ENCODE measurements at places on chromosomes 3 and 15.
A peak's percentile ranks its signal among the peaks of the same experiment; 100 is the strongest.

DNA sequence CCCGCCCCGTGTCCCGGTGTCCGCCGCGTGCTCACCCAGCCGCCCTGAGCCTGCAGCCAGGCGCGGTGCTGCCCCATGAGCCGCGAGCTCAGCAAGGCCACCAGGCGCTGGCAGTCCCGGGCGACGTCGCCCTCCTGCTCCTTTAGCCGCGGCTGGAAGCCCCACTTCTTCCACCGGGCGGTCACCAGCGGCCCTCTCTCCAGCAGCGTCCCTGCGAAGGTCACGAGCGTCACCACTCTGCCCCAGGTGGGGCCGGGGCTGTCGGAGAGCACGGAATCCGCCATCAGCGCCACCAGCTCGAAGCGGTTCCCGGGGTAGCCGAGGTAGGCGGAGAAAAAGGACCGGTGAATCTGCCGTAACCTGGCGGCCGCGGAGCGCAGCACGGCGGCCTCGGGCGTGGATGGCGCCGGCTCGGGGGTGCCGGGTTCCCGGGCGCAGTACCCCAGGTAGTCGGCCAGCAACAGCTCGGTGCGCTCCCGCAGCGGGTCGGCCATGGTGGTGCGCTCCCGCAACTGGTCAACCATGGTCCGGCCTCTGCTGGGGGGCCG is 298 bp downstream of the BCL2L10 start:
- no peak for DNase-seq

- no peak for DNase-seq
Measured at GRCh38 chr15:77714023-77714422, 81.3 kb upstream of the LINGO1 start.

- DNase-seq: no peak
Measured at GRCh38 chr15:47194718-47195117, 522.6 kb upstream of the SEMA6D start.

- DNase-seq: no peak
Measured at GRCh38 chr3:167883452-167883851, 147.9 kb downstream of the SERPINI1 start.

- DNase-seq: no peak
Measured at GRCh38 chr15:89150762-89151664, 62.8 kb downstream of the ABHD2 start.

DNA sequence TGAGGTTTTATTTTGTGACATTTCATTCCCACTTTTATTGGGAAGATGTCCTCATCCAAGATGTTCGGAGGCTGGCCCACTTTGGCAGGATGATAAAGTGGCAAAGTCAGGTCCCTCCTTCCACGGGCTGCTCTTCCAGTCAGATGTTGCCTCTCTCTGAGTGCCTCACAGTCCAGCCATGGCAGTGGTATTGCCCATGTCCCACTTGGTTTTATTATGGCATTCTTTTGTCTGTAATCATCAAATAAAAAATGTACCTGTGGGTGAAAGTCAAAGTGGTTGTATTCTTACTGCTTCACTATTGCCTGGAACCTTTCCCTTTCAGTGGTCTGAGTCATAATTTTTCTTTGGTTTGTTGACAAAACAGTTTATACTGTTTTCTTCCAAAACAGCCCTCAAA is 20.2 kb downstream of the ARNT2 start:
- no peak for DNase-seq

DNA sequence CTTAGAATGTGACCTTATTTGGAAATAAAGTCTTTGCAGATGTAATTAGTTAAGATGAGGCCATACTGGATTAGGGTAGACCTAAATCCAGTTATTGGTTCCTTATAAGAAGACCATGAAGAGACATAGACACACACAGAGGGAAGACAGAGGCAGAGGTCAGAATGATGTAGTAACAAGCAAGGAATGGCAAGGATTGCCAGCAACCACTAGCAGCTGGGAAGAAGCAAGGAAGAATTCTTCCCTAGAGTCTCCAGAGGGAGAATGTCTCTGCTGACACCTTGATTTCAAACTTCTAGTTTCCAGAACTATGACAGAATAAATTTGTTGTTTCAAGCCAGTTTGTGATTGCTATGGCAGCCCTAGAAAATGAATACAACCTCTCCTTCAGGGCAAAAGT is 116.7 kb downstream of the WDR76 start:
- no peak for DNase-seq

DNA sequence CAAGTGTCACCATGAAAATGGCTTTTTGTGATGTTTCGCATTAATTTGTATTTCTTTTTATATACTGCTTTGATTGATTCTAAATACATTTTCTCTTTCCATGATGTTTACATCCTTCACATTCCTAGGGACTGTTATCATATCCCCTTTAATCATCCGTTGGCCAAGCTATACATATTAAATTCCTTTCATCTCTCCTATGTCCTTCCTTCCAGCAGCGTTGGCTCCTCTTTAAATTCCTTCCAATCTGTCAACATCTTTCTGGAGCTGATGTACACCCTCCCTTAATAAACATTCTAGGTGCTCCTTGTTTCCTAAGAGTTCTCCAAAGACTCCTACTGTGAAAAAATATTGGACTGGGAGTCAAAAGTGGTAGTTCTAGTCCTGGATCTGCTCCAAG is 87.8 kb downstream of the IGF2BP2 start:
- no peak for DNase-seq

DNA sequence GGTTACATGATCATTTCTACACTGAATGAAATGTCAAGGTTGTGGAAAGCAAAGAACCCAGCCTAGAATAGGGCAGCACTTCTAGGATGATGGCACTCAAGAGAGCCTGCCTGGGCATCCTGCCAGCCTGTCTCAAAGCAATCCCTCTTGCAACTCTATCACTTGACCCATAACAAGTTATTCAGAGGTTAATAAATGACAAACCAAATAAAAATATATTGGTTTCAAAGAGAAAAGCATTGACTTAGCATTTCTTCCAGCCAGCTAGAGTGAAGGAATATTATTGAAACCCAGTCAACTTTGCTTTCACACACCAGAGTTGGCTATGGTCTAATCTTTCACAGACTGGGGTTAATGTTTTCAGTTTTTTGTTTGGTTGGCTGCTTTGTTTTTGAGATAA is 214.6 kb upstream of the UBE2E2 start:
- no peak for DNase-seq

GRCh38 chr3:97464035-97464434 is 300.5 kb upstream of the ARL6 start:
- no peak for DNase-seq

DNA sequence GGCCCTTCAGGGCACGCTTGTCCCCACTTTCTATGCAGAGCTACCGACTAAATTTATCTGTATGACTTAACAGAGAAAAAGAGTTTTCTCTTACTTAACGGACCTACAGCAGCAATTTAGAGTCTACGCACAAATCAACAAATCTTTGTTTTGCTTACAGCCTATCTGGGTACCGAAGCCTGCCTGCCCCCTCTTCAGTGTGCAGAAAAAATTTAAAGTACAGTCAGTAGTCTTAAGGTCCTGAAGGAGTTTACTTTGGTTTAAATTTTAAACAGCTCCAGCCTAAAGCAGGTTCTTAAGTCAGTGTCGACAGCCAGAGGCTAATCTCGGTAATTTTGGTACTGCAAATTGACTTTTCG is 570 bp downstream of the SACM1L start:
- no peak for DNase-seq

DNA sequence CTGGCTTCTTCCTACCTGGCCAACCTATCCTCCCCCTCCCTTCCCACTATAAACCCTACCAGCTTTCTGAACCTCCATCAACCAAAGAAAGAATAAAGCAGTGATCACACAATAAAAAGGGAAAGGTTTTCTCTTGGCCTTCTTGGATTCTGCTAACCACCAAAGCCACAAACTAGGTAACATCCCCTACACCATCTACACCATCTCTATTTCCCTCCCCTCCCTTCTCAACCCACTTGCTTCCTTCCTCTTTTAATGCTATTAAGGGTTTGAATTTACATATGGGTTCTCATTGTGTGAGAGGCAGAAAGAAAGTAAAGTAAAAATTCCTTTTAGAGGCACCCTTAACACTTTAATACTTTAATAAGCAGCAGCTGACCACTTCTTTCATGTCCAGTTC is 25.8 kb upstream of the RSL24D1 start:
- DNase-seq: peak; percentile 62

- DNase-seq: no peak
Measured at GRCh38 chr15:36596915-36597314, 17.5 kb downstream of the CDIN1 start.

- no peak for DNase-seq
Measured at GRCh38 chr3:187804120-187804744, 59.0 kb upstream of the BCL6 start.

- DNase-seq: no peak
Measured at GRCh38 chr3:158912188-158912587, 110.3 kb downstream of the MFSD1 start.

- DNase-seq: no peak
Measured at GRCh38 chr3:183411216-183411922, 17.1 kb downstream of the MCF2L2 start.

- no peak for DNase-seq
Measured at GRCh38 chr3:106805625-106806024, 571.6 kb upstream of the CCDC54 start.

DNA sequence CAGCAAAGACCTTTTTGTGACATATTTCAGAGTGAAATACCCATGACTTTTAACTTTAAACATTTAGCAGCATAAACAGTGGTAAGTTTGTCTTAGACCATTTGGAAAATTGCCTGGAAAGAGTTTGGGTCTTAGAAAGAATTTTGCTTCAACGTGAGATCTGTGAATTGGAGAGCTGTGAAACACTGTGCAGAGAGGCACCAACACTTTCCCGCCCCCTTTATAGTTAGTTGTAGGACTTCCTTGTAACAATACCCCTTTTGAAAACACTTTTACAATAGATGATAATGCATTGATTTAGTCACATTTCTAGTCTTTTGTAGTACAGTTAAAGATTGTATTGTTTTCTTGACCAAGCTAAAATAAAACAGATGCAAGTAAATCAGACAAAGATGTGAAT is 43.5 kb upstream of the MBNL1 start:
- no peak for DNase-seq

DNA sequence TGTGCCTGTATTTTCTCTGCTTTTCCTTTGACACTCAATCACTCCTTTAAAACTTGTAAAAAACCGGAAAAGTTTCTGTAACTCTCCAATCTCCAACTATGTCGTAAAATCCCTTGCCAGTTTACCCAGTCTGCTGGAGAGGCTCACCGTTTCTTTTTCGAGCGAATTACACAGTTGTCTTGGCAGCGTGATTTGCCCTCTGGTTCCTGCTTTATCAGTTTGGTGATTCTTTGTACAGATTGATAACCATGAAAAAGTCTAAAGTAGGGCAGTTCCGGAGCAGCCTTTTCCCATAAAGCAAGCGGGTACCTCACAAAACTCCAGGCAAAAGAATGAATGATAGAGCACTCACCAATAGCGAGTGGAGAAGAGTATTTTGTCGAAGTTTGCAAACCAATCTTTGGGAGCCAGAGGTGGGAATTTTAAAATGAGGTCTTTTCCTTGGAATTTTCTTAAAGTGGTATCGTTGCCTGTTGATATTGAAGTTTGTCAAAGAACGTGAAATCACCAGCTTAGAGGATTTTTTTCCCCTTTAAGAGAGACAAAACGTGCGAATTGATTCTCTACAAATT is at the start of gene TTC23:
TTC23 (minus strand) TSS at position 312 of the 572 bp plus-strand sequence. CDS start 20,869 bp downstream, outside the sequence.
- DNase-seq: no peak

DNA sequence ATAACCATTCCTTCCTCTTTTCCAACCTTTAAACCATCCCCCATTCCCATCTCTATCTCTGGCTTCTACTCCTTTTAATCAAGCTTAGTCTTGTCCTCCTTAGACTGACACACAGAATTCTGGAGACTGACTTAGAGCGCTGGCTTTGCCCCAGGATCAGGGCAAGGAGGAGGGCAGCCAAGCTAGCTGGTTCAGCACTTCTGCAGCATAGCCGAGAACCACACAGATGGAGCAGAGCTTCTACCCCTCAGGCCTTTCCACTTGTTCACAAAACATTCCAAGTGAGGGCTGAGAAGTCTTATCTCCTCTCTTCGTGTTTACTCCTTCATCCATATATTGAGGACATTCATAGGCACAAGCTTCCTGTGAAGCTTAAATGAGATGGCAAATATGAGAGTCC is 246.5 kb upstream of the PEX5L start:
- DNase-seq: no peak

GRCh38 chr3:169215461-169216352 is 447.8 kb downstream of the MECOM start:
- no peak for DNase-seq

DNA sequence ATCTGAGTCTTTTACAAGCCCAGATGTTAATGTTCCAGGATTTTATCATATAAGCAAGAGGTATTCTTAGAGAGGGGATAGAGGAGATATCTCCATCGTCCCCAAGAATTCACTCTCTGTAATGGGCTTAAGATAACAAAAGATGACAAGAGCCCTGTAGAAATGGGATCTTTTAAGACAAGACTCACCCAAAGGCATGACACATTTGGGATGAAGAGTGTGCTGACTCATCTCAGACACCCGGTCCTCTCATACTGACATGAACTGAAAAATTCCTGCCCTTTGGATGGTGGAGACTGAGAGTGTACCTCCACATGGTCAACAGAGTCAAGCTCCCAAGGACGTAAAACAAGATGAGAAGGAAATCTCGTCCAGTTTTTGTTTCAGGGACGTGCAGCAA is 11.0 kb downstream of the LEKR1 start:
- DNase-seq: no peak
